Activated CD4-positive, alpha-beta memory T cell treated with anti-CD3 and anti-CD28 coated beads, Interleukin-2, amount 10 ng/mL, durations not matched to agents 7 days and 5 days (primary cell): ENCODE measurements at places on chromosomes 6 and 20.
A peak's percentile ranks its signal among the peaks of the same experiment; 100 is the strongest.

DNA sequence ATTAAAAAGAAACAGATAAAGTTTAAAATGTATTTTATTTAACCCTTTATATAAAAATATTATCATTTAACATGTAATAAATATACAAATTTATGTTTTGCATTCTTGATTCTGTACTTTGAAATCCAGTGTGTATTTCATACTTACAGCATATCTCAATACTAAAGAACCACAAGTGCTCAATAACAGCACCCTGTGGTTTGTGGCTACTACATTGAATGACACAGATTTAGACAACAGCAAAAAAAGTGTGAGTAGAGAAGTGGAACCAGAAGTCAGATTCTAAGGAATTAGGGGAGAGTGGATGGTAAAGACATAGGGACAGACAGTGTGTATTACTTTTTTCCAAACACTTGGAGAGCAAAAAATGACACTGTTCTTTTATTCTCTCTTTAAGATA is 524.5 kb downstream of the BMP2 start:
- DNase-seq = no peak

- DNase-seq = no peak
Measured at GRCh38 chr6:132499757-132500156, 13.2 kb downstream of the STX7 start.

GRCh38 chr6:170012037-170012330 is 260.6 kb downstream of the ERMARD start:
- DNase-seq = no peak

GRCh38 chr20:1245578-1245977 is 19.7 kb downstream of the RAD21L1 start:
- DNase-seq = no peak

GRCh38 chr20:36109251-36109947 is 45.1 kb upstream of the EPB41L1 start:
- no peak for DNase-seq

DNA sequence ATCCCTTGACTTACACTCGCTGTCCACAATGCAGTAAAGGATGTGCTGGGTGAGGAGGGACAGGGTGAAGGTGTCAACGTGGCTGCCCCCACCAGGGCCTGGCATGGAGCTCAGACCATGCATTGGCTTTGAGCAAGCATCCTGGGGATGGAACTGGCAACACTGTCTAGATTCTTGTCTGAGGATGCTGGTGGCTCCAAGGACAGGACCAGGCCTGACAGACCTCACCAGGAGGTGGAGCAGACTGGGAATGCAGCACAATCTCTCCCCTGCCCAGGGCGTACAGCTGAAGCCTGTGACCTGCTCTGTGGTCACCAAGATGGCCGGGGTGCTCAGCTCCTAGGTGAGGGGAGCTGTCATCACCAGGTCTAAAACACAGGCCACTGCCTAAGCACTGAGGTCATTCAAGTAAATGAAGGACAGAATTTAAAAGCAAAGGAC is 50.9 kb downstream of the MYH7B start:
- DNase-seq = no peak

DNA sequence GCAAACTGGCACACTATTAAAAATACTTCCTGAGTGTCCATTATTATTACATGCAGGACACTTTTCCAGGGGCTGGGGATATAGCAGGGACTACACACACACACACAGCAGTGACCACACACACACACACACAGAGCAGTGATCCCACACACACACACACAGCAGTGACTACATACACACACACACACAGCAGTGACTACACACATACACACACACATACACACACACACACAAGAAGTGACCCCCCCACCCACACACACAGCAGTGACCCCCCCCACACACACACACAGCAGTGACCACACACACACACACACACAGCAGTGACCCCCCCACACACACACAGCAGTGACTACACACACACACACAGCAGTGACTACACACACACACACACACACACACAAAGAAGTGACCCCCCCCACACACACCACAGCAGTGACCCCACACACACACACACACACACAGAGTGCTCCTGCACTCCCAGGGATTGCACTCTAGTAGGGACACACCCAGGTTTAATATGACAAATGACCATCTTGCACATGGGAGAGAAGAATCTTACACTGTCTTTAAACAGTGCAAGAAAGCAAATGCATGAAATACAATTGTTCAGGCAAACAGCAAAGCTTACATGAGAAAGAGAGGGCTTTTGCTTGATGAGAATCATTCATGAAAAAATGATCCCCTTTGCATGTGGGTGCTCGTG is 115.5 kb downstream of the IRF4 start:
- DNase-seq = no peak

GRCh38 chr6:20403766-20404640 is 2.3 kb downstream of the E2F3 start:
- DNase-seq = peak; percentile 81

GRCh38 chr6:56160489-56160888 is 86.9 kb downstream of the COL21A1 start:
- DNase-seq = no peak

DNA sequence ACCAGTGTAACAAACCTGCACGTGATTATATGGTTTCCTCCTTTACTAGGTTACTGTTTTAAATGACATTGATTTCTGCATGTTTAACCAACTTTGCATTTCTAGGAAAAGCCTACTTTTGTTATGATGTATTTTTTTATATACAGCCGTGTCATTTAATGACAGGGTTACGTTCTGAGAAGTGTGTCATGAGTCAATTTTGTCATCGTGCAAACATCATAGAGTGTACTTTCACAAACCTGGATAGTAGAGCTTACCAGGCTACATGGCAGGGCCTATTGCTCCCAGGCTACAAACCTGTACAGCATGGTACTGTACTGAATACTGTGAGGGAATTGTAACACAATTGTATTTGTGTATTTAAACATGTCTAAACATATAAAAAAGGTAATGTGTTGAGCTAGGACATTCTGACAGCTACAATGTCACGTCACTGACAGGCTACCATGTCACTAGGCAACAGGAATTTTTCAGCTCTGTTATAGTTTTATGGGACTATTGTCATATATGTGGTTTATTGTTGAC is 205.3 kb downstream of the PRL start:
- no peak for DNase-seq

DNA sequence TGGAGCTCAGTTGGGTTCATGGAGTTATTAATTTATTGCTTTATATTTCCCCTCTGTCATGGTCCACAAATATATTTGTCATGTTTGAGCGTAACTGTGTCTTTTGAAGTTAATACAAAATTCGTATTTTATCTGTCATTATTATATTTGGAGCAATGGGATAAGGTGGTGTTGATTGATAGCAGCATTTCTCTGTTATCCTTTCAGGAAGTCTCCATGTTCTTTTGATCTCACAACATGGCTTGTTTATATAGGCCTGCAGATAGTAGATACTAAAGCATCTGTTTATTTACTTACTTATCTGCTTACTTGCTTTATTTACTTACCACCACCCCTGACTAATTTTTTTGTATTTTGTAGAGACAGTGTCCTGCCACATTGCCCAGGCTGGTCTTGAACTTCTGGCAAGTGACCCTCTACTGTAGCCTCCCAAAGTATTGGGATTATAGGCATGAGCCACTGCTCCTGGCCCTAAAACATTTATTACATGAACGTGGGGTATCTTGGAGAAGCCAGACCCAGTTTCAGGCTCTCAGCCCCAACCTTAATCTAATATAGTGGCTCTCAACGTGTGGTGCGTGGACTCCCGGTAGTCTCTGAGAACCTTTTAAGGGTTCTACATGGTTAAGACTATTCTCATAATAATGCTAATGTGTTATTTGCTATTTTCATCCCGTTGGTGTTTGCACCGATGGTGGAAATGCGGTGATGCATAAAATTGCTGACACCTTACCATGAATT is 104.2 kb downstream of the NCOA3 start:
- DNase-seq = no peak

- peak; percentile 68 for DNase-seq
Measured at GRCh38 chr20:2469991-2470422, 582 bp downstream of the SNRPB start.

GRCh38 chr6:73766040-73766439 is 70.0 kb downstream of the CD109 start:
- DNase-seq = no peak

DNA sequence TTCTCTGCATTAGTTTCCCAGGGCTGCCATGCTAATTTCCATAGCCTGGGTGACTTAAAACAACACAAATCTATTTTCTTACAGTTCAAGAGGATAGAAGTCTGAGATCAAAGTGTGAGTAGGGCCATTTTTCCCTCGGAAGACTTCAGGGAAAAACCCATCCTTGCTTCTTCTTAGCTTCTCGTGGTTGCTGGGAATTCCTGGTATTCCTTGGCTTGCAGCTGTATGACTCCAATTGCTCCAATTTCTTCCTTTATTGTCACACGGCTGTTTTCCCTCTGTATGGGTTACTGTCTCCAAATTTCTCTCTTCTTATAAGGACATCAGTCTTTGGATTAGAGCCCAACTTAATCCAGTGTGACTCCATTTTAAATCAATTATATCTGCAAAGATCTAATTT is 128.4 kb upstream of the JAG1 start:
- no peak for DNase-seq

DNA sequence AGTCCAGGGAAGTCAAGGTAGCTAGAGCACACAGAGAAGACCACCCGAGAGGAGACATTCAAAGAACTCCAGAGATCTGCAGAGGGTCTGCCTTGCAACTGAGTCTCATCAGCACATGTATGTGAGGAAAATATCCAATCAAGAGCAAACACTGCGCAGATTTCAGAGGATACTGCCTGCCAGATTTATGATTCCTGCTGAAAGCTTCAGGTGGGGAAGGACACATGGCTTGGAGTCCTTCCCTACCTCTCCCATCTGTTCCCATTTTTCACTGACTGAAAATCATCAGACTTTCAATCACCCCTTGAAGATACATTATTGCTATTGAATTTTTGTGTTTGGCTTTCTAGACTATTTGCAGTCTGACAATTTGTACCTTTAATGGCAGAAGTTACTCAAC is 7.6 kb upstream of the KIAA1586 start:
- no peak for DNase-seq

GRCh38 chr6:17237246-17237645 is 43.9 kb upstream of the RBM24 start:
- no peak for DNase-seq

DNA sequence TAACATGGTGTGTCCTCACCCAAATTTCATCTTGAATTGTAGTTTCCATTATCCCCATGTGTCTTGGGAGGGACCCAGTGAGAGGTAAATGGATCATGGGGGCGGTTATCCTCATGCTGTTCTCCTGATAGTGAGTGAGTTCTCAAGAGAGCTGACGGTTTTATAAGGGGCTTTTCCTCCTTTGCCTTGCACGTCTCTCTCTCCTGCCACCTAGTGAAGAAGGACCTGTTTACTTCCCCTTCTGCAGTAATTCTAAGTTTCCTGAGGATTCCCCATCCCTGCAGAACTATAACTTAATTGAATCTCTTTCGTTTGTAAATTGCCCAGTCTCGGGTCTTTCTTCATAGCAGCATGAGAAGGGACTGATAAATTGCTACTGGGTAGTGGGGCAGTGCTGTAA is 789.3 kb downstream of the FRK start:
- DNase-seq = no peak

DNA sequence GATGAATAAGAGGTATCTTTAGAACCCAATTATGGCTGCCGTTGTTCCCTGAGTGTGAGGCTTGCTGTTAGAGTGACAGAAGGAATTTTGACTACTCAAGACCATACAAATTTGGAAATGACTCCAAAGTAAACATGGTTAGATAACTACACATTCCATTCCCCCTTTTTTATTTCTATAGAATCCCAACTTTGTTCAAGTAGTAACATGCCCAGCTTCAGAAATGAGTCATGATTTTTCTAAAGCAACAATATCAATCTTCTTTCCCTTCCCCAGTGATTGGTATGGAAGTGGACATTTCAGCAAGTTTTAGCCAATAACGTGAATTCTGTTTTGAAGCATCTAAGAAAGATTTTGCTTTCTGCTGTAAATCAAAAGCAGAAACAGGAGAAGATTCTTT is 37.8 kb downstream of the HCRTR2 start:
- DNase-seq = no peak

DNA sequence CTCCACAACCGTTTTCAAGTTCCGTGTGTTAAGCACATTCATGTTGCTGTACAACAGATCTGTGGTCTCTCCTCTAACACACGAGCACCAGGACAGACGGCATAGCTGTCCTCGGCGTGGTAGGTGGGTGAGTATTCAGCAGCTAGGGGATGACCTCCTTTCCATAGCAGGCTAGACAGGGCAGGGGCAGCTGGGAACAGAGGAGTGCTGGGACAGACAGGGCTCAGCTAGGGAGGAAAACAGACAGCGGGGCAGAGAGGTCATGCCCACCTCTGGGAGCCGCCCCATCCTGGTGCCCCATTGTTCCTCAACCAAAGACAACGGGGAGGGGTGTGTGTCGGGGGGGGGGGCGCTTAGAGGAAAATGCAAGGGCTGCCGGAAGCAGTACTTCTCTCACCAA is 271.5 kb upstream of the FOXQ1 start:
- DNase-seq = no peak

DNA sequence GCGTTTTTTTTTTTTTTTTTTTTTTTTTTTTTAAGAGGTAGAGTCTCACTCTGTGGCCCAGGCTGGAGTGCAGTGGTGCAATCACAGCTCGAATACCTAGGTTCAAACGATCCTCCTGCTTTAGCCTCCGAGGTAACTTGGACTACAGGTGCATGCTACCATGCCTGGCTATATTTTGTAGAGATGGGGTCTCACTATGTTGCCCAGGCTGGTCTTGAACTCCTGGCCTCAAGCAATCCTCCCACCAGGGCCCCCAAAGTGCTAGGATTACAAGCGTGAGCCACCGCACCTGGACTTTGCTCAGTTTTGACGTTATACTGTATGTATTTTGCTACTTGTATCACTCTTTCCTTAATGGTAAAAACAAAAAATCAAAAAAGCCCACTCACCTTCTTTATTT is 101.5 kb upstream of the ZNFX1 start:
- DNase-seq = no peak

- no peak for DNase-seq
Measured at GRCh38 chr6:11233673-11234573, 1.5 kb upstream of the NEDD9 start.

- DNase-seq = no peak
Measured at GRCh38 chr6:35063701-35064280, 77.3 kb downstream of the TCP11 start.

DNA sequence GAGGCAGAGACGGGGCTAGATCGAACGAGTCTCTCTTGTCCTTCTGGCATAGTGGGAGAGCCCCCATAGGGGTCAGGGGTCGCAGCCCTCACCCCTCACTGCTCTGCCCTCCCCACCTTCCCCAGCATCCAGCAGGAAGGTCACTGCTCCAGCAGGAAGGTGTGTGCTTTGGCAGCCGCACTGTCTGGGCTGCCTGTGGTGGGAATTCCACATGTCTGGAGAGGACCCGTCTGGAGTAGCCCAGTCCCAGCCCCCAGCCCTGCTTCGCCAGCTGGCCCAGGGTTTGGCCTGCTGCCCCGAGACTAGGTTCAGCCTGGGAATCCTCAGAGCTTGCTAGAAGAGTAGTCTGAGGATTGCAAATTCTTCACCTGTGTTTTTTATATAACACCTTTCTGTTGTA is 2.5 kb upstream of the R3HDML start:
- DNase-seq = no peak

GRCh38 chr20:59996108-59996507 is 37.9 kb downstream of the CDH26 start:
- DNase-seq = no peak
